ENCODE measurements at places on chromosomes 1 and 21.

GRCh38 chr21:32861866-32862265 lies 90.3 kb upstream of the PAXBP1 start:
- no peak for DNase-seq

- DNase-seq = no peak
These were observed 22.2 kb downstream of the SLC25A33 start for GRCh38 chr1:9561429-9561828.

DNA sequence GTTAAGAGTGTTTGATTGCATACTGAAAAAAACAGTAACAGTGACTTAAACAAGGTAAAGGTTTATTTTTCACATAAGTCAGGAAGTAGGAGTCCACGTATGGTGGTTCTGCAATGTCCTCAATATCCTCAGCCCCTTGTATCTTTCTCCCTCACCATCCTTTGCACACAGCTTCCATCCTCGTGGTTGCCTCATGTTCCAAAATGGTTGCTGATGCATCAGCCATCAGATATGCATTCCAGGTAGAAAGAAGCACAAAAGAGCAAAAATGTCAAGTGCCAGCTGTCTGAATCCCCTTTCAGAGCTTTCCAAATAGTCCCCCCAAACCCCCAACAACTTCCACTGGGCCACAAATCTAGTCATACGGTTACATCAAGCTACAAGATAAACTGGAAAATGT lies 138.1 kb downstream of the SYF2 start:
- no peak for DNase-seq

- DNase-seq = no peak
These were observed 42.3 kb downstream of the NEK7 start for GRCh38 chr1:198199105-198199504.

GRCh38 chr1:203146042-203146369 lies 18.5 kb downstream of the ADORA1 start:
- DNase-seq = no peak
